ENCODE measurements at places on chromosomes 16 and 17.

DNA sequence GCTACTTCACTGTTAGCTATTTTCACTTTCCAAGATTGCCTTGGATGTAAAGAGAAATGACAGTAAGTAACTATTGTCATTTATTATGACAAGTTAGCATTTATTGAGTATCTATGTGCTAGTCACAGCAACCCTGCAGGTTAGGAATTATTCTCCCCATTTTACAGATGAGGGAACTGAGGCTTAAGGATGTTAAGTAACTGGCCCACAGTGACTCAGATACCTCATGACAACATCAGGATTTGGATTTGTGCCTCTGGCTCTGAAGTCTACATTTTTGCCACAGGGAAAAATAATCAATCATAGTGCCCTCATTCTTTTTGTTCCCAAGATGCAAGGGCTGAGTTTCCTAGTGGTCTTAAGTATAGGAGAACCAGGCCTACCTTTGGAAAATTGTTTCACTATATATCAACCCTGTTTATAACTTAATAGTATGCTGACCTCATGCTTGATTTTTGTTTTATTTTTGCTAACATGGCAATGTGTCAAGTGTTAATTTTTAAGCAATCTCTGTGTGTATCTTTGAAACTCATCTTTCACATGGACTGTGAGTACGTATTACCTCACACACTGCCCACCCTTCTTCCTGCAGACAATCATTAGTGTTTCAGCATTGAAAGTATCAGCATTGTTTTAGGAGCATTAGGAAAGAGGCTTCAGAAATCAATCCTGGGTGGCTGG lies 105.0 kb downstream of the TANGO6 start:
- no peak for DNase-seq

GRCh38 chr17:81477173-81477572 lies 35.4 kb downstream of the ACTG1 start:
- DNase-seq = peak; percentile 44

GRCh38 chr17:43517161-43517560 lies 29.0 kb downstream of the ETV4 start:
- no peak for DNase-seq

DNA sequence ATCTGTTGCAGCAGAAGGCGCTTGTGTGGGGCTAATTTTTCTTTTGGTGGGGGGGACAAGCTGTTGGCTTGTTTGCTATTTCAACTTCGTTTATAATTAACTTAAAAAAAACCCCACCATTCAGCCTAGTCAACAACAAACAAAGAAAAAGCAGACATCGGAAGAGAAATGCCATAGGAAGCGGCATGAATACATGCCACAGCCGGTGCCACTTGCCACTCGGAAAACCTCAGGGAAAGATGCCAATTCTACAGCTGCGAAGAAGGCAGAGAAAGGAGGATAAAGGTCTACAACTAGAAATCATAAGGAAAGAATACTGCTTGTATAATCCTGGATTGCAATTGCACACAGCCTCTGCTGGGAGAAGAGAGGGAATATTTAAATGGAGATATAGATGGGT lies 254.4 kb upstream of the PMFBP1 start:
- DNase-seq = no peak

GRCh38 chr17:43667947-43668348 lies 6.2 kb upstream of the MEOX1 start:
- DNase-seq = no peak

GRCh38 chr16:84117494-84117843 lies 727 bp upstream of the MBTPS1 start:
- DNase-seq = no peak

DNA sequence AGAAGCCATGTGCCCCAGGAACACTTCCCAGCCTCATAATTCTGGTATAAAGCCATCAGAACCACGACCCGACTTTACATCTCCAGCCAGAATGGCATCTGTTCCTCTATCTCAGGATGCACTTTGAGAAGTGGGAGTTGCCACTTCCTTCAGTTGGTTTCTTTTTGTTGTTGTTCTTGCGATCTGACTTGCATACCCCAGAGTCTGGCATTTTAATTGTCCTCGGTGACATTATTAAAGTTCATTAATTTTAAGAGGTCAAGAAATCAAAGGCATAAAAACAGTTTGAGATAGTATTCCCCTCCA lies 13.5 kb downstream of the MARCHF10 start:
- no peak for DNase-seq

- DNase-seq = no peak
These were observed 29.4 kb upstream of the DDX52 start for GRCh38 chr17:37672548-37673078.

DNA sequence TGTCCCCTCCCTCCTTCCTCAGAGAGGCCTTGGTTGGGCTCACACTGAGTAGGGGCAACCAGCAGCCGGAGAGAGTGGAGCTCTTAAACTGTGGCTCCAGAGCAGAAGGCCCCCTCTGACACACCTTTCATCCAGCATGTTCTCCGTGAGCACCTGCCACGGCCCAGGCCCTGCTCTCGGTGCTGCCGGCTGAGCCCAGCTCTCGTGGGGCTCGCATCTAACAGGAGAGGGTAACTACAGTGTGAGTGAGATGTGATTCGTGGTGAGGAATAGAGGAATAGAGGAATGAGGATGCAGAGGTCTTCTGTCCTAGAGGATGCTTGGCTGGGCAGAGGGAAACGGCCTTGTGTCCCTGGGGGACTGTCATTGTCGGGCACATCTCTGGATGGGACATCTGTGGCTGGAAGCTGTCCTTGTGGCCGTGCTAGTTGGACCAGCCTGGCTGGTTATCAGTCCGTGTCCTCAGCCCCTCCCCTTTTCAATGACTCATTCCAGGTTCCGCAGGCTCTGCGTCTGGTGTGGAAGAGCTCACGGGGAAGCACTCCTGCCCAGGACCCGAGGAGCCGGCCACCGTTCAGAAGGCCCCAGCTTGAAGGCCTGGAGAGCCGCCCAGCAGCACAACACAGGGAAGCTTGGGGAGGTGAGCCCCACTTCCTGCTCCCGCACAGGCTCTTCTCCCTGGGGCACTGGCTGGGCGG lies 11.9 kb upstream of the DNASE1 start:
- DNase-seq = no peak

- DNase-seq = no peak
These were observed 8.5 kb downstream of the ZC3H18 start for GRCh38 chr16:88578446-88579313.

DNA sequence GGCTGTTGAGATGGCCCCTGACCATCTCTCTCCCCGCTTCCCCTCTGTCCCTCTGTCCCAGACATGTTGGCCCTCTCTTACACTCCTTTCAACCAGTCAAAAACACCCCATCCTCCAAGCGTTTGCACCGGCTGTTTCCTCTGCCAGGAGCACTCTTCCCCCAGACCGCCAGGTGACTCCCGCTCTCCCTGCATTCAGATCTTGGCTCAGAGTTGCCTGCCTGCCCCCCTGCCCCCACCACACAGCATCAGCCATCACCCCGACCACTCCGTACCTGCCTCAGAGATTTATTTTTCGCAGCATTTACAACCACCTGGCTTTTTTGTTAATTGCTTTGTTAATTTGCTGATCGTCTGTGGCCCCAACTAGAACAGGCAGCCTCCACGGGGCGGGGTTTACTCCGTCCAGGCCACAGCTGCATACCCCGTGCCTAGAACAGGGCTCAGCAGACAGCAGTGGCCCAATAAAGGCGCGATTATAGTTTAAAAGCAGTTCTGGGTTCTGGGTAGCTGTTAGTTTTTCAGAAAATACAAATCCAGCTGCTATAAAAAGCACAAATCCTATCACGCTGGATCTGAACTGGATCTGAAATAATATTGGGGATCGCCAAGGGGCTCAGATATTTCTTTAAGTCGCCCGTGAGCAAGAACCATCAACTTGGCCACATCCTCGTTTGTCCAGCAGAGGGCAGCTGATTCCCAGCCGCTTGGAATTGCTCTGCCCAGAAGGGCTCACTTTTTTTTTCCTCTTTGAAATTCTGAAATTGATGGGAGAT lies 173.6 kb downstream of the IRF8 start:
- DNase-seq = peak; percentile 0

DNA sequence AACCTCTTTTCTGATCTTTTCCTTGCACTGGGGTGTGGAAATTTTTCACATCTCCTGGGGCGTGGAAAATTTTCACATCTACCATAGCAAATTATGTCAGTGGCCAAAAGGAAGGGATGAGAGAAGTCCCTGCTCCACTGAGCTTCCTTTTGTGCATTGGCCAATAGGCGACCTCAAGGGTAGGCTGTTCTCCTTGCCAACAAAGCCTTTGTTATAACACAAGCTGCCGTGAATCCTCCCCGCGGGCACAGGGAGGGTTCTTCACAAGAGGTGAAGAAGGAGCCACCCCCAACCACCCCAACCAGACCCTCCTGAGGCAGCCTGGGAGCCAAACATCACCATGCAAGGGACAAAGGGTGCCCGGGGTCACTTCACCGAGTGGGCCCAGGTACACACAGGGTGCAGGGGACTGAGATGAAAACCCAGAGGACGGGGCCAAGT lies 6.5 kb downstream of the SLC5A11 start:
- DNase-seq = no peak

GRCh38 chr17:335691-336090 lies 16.9 kb downstream of the RPH3AL start:
- DNase-seq = peak; percentile 11

DNA sequence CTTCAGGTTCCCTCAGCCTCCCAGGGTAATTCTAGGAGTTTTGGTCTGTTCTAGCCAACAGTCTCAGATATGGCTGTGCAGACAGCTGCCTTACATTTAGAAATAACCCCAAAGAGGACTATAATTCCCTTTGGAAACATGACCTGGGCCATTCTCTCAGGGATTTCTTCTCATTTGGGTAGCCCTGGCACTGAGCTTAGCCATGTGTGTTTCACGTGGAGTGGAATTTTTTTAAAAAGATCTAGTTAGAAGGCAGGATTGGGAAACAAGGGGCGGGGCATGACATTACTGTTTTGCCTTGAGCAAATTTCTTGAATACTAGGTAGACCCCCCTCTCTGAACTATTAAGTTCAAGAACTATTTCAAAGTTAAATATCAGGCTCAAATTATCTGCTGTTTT lies 29.6 kb upstream of the MRC2 start:
- no peak for DNase-seq

- no peak for DNase-seq
These were observed 20.9 kb downstream of the ZSWIM7 start for GRCh38 chr17:15978606-15979005.

GRCh38 chr16:27595993-27596392 lies 46.0 kb downstream of the KATNIP start:
- no peak for DNase-seq

- DNase-seq = no peak
These were observed 2.6 kb downstream of the KIFC3 start for GRCh38 chr16:57799600-57800199.

- no peak for DNase-seq
These were observed 17.6 kb upstream of the PEMT start for GRCh38 chr17:17609121-17609520.

- no peak for DNase-seq
These were observed 1.2 kb downstream of the MMP2 start for GRCh38 chr16:55480228-55480655.

GRCh38 chr16:55487048-55487803 lies 8.2 kb downstream of the MMP2 start:
- no peak for DNase-seq

GRCh38 chr16:495127-495748 lies 32.3 kb upstream of the CAPN15 start:
- no peak for DNase-seq

- no peak for DNase-seq
These were observed 19.8 kb downstream of the JPH3 start for GRCh38 chr16:87621976-87622713.

- DNase-seq = no peak
These were observed 24.8 kb downstream of the SLC38A10 start for GRCh38 chr17:81270279-81270678.

DNA sequence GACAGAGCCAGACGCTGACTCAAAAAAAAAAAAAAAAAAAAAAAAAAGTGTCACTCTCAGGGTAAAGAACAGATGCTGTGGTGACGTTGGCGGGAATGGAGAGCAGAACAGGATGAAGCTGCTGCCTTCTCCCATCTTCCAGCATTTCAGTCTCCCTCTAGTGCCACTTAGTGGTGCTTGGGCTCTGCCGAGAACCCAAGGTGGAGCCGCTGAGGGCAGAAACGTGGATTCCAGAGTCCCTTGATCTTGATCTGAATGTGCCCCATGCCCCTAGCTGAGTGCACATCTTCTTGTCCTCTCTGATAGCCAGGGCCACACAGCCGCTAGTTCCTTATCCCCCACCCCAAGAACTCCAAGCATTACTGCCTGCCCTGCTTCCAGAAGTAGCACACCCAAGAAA lies 43.2 kb upstream of the FA2H start:
- no peak for DNase-seq

- no peak for DNase-seq
These were observed 2.6 kb downstream of the SLC16A6 start for GRCh38 chr17:68288375-68288774.

- DNase-seq = no peak
These were observed 2.6 kb downstream of the SOX8 start for GRCh38 chr16:984121-984694.

DNA sequence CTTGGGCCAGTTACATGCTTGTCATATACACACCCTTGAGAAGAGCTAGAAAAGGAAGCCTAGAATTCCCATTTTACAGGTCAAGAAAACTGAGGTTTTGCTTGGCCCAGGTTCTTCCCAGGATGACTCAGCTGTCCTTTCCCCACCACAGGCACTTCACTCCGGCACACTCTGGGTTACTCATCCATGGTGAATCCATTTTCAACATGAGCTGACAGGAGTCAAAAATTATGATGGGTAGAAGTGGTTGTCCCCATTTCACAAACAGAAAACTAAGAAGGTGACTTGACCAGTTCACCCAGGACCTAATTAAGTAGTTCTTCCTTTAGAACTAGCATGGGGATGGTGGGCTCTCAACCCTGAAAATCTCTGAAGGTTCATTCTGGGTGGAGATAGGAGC lies 67.2 kb downstream of the USP22 start:
- no peak for DNase-seq

GRCh38 chr16:86756882-86757703 lies 178.7 kb downstream of the FOXL1 start:
- no peak for DNase-seq

- no peak for DNase-seq
These were observed 24.0 kb downstream of the IL21R start for GRCh38 chr16:27425961-27426360.

DNA sequence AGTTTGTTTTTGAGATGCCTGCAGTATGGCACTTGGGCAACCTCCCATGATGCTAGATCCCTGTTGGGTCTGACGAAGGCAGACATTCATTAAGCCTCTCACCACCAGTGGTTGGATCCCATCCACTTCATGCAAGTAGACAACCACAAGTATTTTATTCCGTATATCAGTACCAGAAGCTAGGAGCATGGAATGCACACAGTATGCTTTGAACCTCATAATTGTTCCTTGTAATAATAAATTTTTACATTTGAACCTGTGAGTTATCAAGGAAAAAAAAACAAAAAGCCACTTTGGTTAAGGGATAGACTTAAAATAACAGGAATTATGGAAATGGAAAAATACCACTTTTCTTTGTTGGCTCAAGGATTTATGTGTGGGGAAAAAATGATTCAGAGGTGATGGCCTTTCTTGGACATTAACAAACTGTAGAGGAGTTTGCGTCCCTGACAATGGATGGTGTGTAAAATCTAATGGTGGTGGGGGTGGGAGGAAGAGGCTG lies 107.1 kb upstream of the KCNJ16 start:
- DNase-seq = no peak

- DNase-seq = no peak
These were observed 134.6 kb downstream of the CLEC16A start for GRCh38 chr16:11078812-11079459.

GRCh38 chr16:1877804-1878203 lies 5.8 kb upstream of the MEIOB start:
- DNase-seq = no peak

Measured in NCI-H1417 treated with DMSO at 0.1 percent for 48 hours (cell line).